ENCODE measurements at places on chromosomes 5 and 9.

- DNase-seq = no peak
Observed at GRCh38 chr9:93642961-93643360, 66.6 kb downstream of the PHF2 start.

DNA sequence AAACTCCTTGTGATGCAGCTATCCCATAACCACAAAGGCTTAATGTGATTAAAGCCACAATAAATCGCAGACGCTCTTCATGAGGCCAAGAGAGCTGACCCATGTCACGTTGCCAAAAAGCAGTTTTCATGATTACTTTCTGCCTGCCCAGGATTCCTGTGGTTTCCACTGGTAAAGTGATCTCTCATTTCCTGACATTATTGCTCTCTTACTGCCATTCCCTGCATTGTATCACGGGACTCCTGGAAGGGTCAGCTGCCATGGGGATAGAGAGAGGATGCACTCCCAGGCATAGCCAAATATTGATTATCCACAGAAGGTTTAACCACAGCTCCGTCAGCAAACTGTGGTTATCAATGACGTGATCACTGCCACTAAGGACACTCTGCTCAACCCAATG, 103.8 kb upstream of the SLC1A3 start:
- DNase-seq = peak; percentile 60

DNA sequence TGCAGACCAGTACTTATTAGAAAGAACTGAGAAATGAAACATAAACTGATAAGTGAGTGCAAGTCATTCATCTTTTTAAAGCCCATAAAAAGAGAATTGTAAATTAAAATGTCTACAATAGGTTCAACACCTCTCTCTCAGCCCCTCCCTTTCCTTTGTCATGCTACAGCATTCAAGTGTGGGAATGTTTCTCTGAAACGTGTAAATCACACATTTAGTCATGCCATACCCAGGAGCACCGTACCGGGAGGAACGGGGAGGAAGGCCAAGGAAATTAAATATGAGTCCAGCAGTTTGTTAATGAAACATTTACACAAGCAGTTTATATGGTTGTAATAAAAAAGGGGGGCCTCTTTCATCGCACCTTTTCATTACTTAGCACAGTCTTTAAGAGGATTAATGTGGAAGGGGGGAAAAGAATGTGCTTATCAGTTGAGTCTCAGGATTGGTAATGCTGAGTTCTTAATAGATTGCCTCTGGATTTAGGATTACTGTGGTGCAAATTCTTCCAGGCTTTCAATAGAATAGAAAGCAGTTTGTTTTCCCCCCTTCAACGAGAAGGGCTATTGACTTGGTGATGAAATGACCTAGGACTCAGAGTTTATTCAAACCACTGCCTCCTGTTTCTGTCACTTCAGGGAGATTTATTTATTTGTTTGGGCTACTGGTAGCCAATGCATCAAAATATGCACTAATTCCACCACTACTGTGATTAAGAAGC, 176.0 kb upstream of the ZNF608 start:
- no peak for DNase-seq

DNA sequence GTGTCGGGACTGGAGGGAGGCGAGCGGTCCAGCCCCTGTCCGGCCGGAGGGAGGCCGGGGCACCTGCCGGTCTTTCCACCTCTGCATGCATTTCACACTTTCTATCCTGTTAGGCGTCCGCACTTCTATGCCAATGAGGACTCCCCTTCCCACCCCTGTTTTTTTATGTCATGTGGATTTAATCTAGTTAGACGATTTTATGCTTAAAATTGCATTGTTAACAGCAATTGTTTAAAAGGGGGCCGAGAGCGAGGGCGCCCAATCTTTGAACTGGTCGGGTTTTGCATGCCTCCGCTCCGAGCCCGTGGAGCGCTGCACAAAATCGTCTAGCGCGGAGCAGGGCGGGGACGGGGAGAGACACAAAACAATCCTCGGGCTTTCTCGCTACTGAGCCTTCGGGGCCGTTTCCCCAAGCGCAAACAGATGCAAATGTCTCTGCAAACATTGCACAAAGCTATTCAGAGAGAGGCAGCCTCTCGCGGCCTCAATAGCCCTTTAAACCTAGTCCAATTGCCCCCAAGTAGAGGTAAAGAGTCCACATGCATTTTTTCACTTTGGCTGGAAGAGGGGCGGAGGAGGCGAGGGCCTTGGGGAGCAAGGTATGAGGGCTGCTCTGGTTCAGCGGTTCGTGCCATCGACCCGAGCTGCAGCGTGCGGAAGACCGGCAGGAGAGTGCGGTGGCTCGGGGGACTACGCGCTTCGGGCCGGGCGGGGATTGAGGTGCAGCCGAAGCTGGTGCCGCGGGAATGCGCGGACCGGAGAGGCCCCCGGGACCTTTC, 37.5 kb upstream of the TIFAB start:
- peak; percentile 84 for DNase-seq

DNA sequence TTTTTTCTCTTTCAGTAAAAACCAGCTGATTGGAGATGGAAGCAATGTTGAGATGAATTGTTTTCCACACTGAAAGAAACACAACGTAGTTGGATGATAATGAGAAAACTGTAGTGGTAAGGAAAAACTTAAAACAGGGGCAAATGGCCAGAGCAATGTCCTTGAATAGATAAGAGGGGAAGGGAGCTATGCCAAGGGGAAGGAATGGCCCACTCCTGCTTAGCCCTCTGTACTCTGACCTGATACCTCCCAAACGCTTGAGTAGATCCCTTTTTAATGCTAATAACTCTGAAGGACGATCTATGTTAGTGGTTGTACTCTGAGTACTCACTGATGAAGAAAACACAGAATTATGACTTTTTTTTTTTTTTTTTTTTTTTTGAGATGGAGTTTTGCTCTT, 114.7 kb upstream of the DAB2 start:
- DNase-seq = no peak

DNA sequence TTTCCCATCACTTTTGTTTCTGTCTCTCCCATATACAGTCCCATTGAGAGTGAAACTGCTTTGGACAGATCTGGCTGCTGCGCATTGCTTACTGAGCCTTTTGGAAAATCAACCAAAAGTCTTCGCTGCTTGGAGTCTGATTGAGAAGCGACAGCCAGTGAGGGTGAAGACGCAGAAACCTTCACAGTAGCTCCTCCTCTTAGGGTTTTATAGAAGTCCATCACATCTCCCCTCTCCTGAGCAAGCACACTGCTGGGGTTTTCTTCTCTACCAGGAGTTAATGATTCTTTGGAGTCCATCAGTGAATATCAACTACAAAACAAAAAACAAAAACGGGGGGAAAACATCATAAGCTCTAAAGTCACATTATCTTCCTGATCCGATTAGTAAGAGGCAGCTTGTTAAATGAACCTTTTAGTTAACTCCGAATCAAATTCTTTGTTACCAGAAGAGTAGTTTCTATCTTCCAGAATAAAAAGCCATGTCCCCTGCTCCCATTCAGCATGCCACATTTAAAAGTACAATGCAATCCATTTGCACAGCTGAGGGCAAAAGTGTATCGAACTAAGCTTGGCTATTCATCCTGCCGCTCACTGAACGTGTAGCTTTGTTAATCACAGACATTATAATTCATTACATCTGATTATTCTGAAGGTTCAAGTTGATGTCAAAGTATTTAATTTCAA, 2.8 kb downstream of the NR3C1 start:
- DNase-seq = peak; percentile 50

DNA sequence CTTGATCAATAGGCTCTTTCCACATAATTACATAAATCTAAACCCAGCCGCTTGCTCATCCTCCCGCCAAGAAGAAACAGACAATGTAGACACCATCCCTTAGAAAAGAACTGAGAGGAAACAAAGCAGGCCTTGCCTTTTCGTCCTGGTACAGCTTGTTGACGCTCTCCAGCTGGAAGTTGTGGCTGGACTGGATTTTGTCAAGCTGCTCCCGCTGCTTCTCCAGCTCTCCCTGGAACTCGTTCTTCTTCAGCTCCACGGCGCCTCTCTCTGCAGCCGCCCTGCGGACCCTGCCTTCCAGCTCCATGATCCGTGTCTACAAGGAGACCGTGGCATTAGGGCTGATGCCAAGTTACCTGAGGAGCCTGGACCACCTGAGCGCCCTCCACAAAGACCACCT, 22.1 kb downstream of the GOLM1 start:
- DNase-seq = no peak

GRCh38 chr9:112764837-112765236, 14.3 kb downstream of the SNX30 start:
- DNase-seq = no peak

DNA sequence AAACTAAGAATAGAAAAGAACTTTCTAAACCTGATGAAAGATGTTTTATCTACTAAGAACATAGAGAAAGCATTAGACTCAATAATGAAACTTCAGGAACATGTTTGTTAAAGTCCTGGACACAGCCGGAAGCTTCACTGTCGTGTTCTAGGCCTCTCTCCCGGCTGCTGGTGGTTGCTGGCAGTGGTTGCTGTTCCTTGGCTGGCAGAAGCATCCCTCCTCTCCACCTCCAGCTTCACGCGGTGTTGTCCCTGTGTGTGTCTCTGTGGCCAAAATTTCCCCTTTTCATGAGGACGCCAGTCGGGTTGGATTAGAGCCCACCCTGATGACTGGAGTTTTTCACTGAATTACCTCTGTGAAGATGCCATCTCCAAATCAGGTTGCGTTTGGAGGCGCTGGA, 6.5 kb upstream of the MED10 start:
- DNase-seq = no peak

DNA sequence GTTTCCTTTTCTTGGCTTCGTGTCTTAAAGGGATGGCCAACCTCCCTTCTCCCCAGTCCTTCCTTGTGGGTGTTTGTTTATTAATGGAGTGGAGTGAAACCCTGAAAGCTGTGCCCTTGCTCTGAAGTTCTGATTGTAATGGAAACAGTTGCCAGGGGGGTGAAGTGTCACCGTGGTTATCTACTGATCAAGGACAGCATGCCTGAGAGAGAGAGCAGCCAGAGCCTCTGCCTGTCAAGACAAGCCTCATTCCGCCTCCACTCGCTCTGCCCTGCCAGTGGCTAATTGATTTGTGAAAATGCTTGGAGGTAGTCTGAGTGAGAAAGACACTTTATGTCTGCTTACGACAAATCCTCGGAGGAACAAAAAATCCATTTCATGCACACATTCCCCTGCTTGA, 143.7 kb upstream of the SLC30A5 start:
- peak; percentile 73 for DNase-seq

GRCh38 chr9:112858625-112859147, 32.0 kb downstream of the SLC46A2 start:
- DNase-seq = no peak

DNA sequence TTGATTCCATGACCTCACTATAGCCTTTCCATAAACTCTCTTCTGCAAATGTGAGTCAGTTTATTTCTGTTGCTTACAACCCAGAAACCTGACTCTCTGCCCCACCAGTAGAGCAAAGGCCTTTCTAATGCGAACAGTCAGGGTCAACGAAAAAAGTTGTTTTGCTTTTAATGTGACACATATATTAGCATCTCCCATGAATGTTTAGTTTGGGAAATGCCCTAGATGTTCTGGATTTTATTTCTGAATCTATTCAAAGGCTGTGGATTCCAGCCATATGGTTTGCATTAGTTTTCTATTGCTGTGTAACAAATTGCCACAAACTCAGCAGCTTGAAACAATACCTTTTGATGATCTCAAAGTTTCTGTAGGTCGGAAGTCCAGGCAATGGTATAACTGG, 193.5 kb downstream of the GNA14 start:
- DNase-seq = no peak
